ENCODE measurements at places on chromosomes 1 and 21.
A peak's percentile ranks its signal among the peaks of the same experiment; 100 is the strongest.

DNA sequence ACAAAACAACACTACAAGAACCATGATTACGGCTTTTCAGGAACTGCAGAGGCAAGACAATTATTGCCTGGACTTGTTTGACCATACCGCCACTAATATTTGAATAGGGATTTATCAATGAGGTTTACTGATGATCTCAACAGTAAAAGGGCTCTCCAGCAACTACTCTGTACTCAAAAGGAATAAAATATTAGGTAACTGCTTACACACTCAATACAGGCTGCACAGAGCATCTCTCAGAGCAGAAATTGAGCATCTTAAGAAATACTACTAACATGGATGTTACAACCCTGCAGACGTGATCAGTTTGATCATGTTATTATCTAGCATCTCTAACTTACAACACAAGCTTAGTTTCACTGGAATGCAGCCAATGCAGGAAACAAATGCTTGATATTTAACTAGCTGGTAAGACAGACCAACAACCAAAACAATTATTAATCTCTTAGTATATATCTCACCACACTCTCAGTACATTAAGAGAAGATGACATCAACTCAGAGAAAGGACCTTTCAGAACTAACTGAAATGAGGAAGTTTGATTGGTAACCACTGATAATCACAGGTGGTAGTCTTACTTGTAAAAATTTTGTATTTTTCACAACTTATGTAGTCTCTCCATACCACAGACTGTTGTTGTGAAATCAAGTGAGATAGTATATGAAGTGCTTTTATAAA, 52.2 kb downstream of the PUM1 start:
- no peak for DNase-seq

- DNase-seq = no peak
Measured at GRCh38 chr21:43295066-43295958, 126.5 kb downstream of the CRYAA start.

- DNase-seq = no peak
Measured at GRCh38 chr1:174225499-174226204, 66.3 kb downstream of the RABGAP1L start.

GRCh38 chr1:243346016-243346415, 90.2 kb downstream of the SDCCAG8 start:
- no peak for DNase-seq

GRCh38 chr1:44036409-44037139, 5.3 kb upstream of the SLC6A9 start:
- DNase-seq = peak; percentile 65

- DNase-seq = no peak
Measured at GRCh38 chr1:159839116-159839849, 12.6 kb downstream of the SLAMF8 start.

DNA sequence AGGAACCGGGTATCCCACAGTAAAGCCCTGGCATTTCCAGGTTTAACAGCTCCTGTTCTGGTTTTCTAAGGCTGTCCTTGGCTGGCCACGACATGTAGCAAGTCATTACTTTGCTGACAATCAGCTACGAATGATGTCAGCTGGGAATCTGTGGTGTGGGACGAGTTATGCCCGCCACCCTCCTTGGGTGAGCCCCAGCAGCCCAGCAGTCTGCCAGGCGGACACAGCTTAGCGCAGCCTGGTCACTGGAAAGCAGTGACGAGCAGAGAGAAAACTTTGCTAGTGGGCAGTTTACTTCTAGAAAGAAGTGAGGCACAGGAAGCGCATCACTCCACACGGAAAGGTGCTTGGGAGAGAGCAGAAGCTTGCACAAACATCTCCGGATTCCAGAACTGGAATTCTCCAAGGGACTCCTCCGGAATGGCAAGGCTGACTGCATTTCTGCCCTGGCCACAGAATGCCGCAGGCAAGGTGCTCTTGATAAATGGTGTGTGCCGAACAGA, 15.5 kb upstream of the ZNF436 start:
- DNase-seq = no peak

All from stimulated activated naive CD4-positive, alpha-beta T cell treated with Interleukin-2 at 50 U/mL for 16 hours (primary cell).